CD4-positive, CD25-positive, alpha-beta regulatory T cell (primary cell): ENCODE measurements at places on chromosomes 5 and 9. TPM values are rescaled to one million over a fixed set of nuclear protein-coding genes. Genes with fewer than 3 reads are reported as not detected.

DNA sequence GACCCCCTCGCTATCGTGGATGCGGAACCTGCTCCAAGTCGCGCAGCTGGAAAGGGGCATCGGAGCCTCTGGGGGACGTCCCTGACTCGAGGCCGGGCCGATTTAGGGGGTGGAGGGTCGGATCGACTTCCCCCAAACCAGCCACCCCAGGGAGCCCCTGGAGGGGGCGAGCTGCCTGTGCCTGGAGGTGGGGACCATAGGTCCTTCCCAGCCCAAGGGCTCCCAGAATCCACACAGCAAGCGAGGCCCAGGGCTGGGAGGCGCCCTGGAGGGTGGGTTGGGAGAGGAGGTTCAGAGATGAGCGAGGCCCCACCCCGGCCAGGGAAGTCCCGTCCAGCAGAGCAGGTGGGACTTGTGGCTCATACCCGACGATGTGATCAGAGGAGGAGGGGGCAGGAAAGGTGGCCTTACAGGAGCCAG lies 147.6 kb downstream of the GAPVD1 start:
- peak; percentile 8 for DNase-seq

- no peak for DNase-seq
These were observed 31.4 kb upstream of the LPCAT1 start for GRCh38 chr5:1555011-1555807.

GRCh38 chr5:176915906-176916305 lies 16.8 kb upstream of the HK3 start:
- no peak for DNase-seq

DNA sequence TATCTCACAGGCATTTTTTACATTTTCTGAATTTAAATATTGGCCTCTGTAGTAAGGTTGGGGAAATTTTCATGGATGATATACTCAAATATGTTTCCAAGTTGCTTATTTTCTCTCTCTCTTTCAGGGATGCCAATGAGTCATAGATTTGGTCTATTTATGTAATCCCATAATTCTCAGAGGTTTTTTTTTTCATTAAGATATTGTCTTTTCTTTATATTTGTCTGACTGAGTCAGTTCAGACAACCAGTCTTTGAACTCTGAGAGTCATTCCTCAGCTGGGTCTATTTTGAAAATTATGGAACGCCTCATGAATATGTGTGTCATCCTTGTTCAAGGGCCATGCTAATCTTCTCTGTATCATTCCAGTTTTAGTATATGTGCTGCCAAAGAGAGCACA lies 223.2 kb downstream of the PCSK1 start:
- DNase-seq, result no peak

The PIP5K1B gene
- 1.9 TPM for polyA plus RNA-seq

The F2RL2 gene
- 1.6 TPM for polyA plus RNA-seq

The GRXCR2 gene
- polyA plus RNA-seq, result not detected

The TICAM2 gene
- polyA plus RNA-seq, result not detected
